ENCODE measurements at places on chromosomes 12 and 14. TPM values are rescaled to one million over a fixed set of nuclear protein-coding genes. Genes with fewer than 3 reads are reported as not detected.

The TCL1B gene
- polyA plus RNA-seq = not detected

The ANHX gene
- not detected for polyA plus RNA-seq

The KRT72 gene
- 0.38 TPM for polyA plus RNA-seq

The LRRC10 gene
- polyA plus RNA-seq = not detected

The FOXM1 gene
- 26.4 TPM for polyA plus RNA-seq

The BATF gene
- polyA plus RNA-seq = 0.71 TPM

The KRT75 gene
- not detected for polyA plus RNA-seq

The SLC10A1 gene
- polyA plus RNA-seq = 0.31 TPM

The RFLNA gene
- polyA plus RNA-seq = 2.7 TPM

The ANO4 gene
- polyA plus RNA-seq = 4.7 TPM

The GTF2A1 gene
- 35.6 TPM for polyA plus RNA-seq

The PAH gene
- 6.3 TPM for polyA plus RNA-seq

The VEZT gene
- polyA plus RNA-seq = 60.4 TPM

The KCNK13 gene
- 0.16 TPM for polyA plus RNA-seq

The GNPTAB gene
- polyA plus RNA-seq = 34.7 TPM

Measured in right lung (tissue), 10 donors.